H1 (cell line): ENCODE measurements at places on chromosomes 3 and 15. TPM values are rescaled to one million over a fixed set of nuclear protein-coding genes. Genes with fewer than 3 reads are reported as not detected.

The SNX22 gene
- 4.9 and 5.1 TPM in 2 replicates for total RNA-seq

The CYP11A1 gene
- total RNA-seq: 1.9 and 3.3 TPM in 2 replicates

The TPRG1 gene
- 0.27 and 0.37 TPM in 2 replicates for total RNA-seq

The IL17RB gene
- 6.9 and 7.0 TPM in 2 replicates for total RNA-seq

The HDGFL3 gene
- 149 and 156 TPM in 2 replicates for total RNA-seq

The PYGO1 gene
- 1.1 and 1.3 TPM in 2 replicates for total RNA-seq

The PLOD2 gene
- total RNA-seq: 25.7 and 28.7 TPM in 2 replicates

The COLQ gene
- 0.99 and 1.9 TPM in 2 replicates for total RNA-seq

The GXYLT2 gene
- 3.9 and 5.6 TPM in 2 replicates for total RNA-seq

The RTP3 gene
- 0.33 TPM in 1 of 2 replicates, not detected in the other for total RNA-seq

The CCRL2 gene
- not detected in 2 replicates for total RNA-seq

The AP3B2 gene
- total RNA-seq: 23.6 and 25.7 TPM in 2 replicates

The OR5K2 gene
- total RNA-seq: not detected in 2 replicates

The BLOC1S6 gene
- total RNA-seq: 28.7 and 28.8 TPM in 2 replicates
